Type B pancreatic cell (in vitro differentiated cells): ENCODE measurements at places on chromosomes 5 and 9. TPM values are rescaled to one million over a fixed set of nuclear protein-coding genes. Genes with fewer than 3 reads are reported as not detected.

The TLX3 gene
- total RNA-seq = 2.1 and 7.8 TPM in 2 replicates

The BTNL3 gene
- 0.82 and 2.7 TPM in 2 replicates for total RNA-seq

The CNTLN gene
- total RNA-seq = 2.2 and 14.1 TPM in 2 replicates

GRCh38 chr9:16335788-16336580 is 534.5 kb downstream of the BNC2 start:
- peaks cover 8% of the 10 kb centered on the region for H3K4me1 ChIP-seq
- DNase-seq = no peak
- no peak overlapping the region for H3K4me3 ChIP-seq
- H3K27me3 ChIP-seq = peaks cover 22% of the 10 kb centered on the region
- no peak overlapping the region for H3K27ac ChIP-seq

- H3K27me3 ChIP-seq = peaks cover 37% of the 10 kb centered on the region
- peaks cover 10% of the 10 kb centered on the region for H3K4me1 ChIP-seq
- DNase-seq = no peak
- H3K36me3 ChIP-seq = peaks cover 7% of the 10 kb centered on the region
- H3K27ac ChIP-seq = no peak overlapping the region
These were observed 1.7 kb downstream of the PALM2AKAP2 start for GRCh38 chr9:109781541-109782197.

DNA sequence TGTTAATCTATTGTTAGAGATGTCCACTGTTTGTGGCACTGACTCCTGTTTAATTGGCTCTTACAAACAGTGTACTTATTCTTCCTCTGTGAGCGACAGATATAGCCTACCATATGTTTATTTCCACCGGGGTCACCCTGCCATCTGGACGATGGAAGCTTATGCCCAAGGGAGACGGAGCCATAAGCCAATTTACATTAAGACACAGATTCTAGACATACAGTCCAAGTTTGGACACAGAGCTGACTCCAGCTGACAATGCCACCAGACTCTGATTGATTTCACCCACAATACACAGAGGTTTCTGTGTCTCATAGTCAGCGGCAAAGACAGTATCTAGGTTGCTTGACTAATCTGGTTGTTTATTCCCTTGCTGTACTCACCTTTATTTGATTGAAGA is 198.9 kb downstream of the ENC1 start:
- H3K27ac ChIP-seq = no peak overlapping the region
- H3K27me3 ChIP-seq = no peaks in the 10 kb centered on the region
- no peaks in the 10 kb centered on the region for H3K36me3 ChIP-seq
- peaks cover 10% of the 10 kb centered on the region for H3K4me1 ChIP-seq

DNA sequence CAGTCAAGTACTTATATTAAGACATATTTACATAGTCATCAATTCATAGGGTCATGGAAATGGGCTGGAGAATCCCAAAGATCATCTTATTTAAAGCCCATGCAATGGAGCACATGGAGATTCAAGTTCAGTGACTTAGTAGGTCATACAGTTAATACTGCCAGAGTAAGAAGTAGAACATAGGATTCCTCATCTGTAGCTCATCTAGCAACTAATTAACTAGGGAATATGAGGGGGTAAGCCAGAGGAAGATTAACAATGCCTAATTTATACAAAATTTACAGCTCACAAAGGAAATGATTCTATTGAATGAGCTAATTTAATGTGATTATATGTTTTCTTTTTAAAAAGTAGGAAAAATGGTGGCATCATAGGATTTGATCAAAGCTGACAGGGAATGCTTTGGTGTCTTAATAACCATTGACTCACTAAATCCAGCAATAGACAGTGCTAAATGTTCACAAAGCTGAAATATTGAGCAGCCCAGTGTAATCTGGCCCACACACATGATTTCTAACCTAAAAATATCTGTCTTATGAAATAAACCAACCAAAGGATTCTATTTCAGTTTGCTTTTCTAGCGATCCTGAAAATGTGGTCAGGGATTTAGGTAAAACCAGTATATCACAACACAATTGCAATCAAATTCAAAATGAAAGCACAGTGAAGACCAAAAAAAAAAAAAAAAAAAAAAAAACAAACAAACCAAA is 53.3 kb downstream of the PRDM6 start:
- no peak for DNase-seq
- H3K36me3 ChIP-seq = no peaks in the 10 kb centered on the region
- H3K27me3 ChIP-seq = peaks cover 12% of the 10 kb centered on the region
- H3K27ac ChIP-seq = no peak overlapping the region

GRCh38 chr5:105530716-105531261 is 1968.2 kb upstream of the NUDT12 start:
- H3K4me1 ChIP-seq = no peaks in the 10 kb centered on the region
- H3K27me3 ChIP-seq = no peaks in the 10 kb centered on the region
- DNase-seq = no peak

- H3K4me3 ChIP-seq = no peak overlapping the region
- H3K27ac ChIP-seq = no peak overlapping the region
- H3K27me3 ChIP-seq = no peaks in the 10 kb centered on the region
- peaks cover 20% of the 10 kb centered on the region for H3K4me1 ChIP-seq
- no peak for DNase-seq
- no peaks in the 10 kb centered on the region for H3K36me3 ChIP-seq
These were observed 39.1 kb upstream of the RASGRF2 start for GRCh38 chr5:80921026-80921425.

DNA sequence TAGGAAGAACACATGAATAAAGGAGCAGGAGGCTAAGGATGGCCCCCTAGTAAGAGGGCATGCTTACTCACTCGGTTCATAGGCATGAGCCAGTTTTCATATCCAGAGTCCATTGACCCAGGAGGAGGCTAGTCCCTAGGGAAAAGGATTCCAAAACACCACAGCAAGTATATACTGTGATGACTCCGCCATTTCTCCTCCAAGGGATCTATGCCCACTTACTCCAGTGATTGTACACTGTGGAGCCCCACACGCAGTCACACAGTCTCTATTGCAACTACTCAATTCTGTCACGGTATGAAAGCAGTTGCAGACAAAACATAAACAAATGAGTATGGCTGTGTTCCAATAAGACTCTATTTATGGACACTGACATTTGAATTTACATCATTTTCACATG is 117.7 kb upstream of the ALDH1B1 start:
- peaks cover 4% of the 10 kb centered on the region for H3K4me1 ChIP-seq
- no peak overlapping the region for H3K4me3 ChIP-seq
- no peak overlapping the region for H3K27ac ChIP-seq
- H3K27me3 ChIP-seq = peaks cover 17% of the 10 kb centered on the region
- DNase-seq = no peak
